Kidney glomerular epithelial cell (primary cell): ENCODE measurements at places on chromosomes 16 and 17.

GRCh38 chr16:26058326-26058725 is 366.6 kb downstream of the HS3ST4 start:
- DNase-seq = no peak

- peak; percentile 16 for DNase-seq
These were observed 51.0 kb downstream of the VAC14 start for GRCh38 chr16:70749681-70750601.

- peak; percentile 72 for DNase-seq
These were observed at the start of gene CCDC40 for GRCh38 chr17:80035937-80036714. TSS of gene CCDC40 (plus strand) at chr17:80036642. CDS start at chr17:80036663, 21 bp downstream.

- DNase-seq = no peak
These were observed 36.7 kb downstream of the LIG3 start for GRCh38 chr17:35017021-35017420.

- no peak for DNase-seq
These were observed 24.4 kb downstream of the SREBF1 start for GRCh38 chr17:17812211-17813054.

DNA sequence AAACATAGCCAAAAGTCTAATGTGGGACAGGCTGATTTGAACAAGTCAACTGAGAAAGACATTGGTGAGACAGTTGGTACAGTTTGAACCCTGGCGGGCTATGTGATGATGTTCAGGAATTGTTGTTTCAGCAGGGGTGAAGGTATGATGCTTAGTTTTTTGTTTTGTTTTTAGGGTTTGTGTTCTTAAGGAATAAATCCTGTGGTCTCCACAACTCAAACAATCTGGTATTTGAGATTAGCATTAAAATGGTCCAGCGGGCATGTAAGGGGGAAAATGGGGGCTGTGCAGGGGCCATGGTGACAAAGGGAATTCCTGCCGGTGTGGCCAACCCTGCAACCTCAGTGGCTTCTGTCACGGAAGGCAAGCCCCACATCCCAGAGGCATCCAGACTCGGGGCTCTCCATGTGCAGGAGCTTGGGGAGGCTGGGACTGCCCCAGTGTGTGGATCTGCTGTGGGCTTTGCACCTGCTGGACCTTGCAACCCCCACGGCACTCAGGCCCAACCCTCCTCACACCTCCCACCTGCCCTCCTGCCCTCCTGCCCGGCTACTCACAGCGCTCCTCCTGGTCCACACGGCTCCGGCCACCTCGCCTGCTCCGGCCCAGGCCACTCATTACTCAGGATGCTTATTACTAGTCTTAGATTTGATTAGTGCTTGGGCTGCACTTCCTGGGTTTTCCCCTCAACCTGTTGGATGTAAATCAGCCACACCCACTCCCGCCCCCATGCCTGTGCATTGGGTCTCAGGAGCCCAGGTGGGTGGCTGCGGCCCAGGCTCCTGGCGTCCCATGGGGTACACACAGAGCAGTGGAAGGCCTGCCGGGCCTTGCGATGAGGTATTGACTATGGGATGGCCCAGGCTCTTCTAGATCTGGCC is at the start of gene TNFRSF13B:
TSS of gene TNFRSF13B (minus strand) at position 661 of the 881 bp plus-strand sequence. CDS start at position 618, 43 bp downstream.
- DNase-seq = no peak

DNA sequence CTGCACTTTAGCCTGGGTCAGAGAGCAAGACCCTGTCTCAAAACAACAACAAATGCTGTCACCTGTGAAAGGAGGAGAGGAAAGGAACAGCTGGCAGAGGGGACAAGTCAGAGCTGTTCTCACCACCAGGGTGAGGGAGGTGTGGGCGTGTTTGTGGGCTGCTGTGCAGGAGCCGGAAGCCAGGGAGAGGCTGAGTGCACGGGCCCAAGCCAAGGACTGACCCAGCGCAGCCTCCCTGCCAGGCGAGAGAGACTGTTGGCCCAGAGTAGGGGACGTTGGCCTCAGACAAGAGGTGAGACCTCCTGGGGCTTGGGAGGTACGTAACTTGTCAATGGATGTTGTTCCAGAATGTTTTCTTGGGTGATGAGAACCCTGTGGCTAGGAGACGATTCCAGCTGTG is 10.7 kb downstream of the SPNS2 start:
- no peak for DNase-seq
